ENCODE measurements at places on chromosomes 7 and 10.

GRCh38 chr10:76719006-76719405, 918.6 kb downstream of the KCNMA1 start:
- DNase-seq: no peak

- no peak for DNase-seq
Observed at GRCh38 chr10:77104459-77104980, 533.1 kb downstream of the KCNMA1 start.

DNA sequence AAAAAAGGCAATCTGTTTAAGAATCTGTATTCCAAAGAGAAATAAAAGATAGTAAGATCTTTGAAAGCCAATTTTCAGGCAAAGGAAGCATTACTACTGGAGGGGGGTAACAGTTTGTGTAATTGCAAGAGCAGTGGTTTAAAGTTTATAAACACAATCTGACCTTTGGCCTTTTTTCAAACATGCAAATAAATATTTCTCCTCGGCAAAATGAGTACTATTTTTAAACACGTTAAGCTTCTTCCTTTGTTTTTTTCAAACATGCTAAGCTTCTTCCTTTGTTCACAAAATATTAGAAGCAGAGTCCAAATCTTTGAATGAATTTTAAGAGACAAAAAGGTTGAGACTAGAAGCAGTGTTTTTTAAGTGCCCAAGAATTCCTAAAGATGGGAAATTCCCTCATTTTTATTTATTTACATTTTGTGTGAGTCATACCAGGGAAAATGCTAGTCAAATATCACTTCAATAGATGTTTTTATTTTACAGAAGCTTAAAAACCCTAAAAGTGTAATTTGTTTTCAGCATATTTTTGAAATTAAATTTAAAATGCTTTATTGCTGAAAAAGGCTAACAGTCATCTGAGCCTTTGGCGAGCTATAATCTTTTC, 229.3 kb downstream of the GPR37 start:
- no peak for DNase-seq

GRCh38 chr10:54368984-54369383, 432.0 kb downstream of the PCDH15 start:
- no peak for DNase-seq

DNA sequence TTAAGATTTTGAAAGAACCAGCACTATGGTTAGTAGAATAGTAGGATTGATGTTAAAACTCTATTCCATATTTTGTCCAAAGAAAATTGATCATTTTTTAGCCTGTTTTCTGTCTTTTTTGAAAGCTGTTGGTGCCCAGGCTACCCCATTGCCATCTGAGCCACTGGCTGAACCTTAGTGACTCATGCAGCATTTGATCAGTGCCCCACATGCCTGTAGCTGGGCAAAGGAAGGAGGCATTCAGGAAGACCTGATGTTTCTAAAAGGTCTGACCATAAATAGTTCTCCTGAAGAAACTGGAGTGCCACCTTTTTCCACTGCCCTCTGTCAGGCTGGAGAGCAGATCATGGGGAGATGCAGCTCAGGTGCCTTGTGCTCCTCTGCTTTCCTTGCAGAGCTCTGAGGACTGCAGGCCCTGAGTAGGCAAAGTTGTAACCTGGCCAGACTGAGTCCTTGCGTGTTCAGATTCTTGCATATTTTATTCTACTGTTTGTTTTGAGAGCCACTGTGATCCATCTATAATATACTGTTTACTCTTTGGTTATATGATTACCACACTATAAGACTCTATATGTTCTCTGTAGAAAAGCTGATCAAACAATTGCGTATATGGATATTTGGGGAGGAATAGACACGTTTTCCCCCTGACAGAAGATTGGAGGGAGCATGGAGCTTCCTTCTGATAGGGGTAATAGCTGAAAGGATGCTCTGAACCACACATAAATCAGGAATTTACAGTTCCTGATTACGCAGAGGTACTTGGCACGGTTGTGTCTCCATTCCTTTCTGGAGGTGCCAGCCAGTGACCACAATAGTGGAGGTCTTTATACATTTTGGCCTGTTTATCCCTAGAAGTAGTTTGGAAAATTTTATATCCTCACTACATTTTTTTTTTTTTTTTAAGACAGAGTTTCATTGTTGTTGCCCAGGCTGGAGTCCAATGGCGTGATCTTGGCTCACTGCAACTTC, 48.9 kb upstream of the GJD4 start:
- DNase-seq: no peak

Measured in stimulated activated CD4-positive, alpha-beta T cell treated with anti-CD3 and anti-CD28 coated beads, Interleukin-15, amount 100 ng/mL, for 1 hour (primary cell).